SJSA1 (cell line): ENCODE measurements at places on chromosomes 16 and 17.

DNA sequence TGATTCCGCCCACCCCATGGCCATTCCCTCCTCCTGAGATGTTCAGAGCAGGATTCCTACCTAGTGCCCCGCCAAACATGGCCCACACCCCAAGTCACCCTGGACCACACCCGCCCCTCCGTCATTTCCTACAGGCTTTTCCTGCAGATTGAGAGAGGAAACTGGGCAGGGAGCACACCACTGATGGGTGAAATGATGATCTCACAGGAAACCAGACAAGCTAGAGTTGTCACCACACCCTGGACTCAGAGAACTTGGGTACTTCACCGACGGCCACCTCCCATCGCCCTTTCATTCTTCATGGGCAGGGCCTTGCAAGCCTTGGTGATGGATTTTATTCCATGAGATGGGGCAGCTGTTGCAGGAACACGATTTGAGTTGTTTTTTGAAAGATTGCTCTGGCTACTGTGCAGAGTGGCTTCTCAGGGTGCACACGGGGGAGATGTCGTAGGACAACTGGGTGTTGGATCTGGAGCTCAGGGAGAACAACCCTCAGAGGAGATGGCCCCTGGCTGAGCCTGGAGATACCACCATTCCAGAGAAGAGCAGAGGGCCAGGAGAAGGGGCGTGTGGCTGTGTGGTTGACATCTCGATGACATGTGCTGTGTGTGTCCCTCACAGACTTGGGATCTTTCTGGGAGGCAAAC, 7.4 kb upstream of the B9D1 start:
- no peak for DNase-seq

DNA sequence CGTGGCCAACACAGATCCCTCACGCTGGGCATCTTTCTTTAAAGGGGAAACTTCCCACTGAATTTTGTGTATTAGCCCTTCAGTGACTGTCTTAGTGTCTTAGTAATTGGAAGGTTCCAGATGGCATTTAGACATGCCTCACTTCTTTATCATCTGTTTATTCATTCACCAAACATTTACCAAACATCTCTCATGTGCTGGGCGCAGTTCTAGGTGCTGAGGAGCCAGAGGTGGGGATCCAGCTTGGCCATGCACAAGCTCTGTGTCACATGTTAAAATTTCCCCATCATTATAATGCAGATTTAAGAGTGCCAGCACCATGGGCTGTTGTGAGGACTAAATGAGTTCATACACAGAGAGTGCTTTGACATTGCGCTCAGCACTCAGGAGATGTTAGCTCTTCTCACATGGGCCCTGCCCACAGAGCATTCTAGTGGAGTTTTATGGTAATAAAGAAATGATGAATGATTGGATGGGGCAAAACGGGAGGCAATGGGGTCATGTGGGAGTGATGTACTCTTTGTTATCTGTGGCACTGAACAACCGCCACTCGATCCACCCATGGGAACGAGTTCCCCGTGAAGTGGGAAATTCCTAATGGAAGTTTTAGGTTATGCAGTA, 119.7 kb downstream of the SNX29 start:
- DNase-seq: no peak

DNA sequence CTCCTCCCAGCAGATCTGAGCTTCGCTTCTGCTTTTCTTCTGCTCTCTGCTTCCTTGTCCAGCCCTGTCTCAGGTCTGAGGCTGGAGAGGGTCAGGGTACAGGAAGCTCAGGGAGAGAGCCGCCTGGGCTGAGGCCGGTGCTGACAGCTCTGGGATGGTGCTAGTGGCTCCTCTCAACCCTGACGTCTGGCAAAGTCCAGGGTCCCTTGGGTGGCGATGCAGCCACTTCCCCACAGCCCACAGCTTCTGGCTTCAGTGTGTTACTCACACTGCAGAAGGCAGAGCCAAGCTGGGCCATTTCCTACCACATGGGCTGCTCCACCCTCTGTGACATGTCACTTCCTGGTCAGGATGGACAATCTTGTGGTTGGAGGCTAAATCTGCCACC, at the start of gene CD300C:
Gene CD300C, minus strand, starts transcription at position 273 of the 388 bp plus-strand sequence. CDS start 333 bp downstream, outside the sequence.
- no peak for DNase-seq

GRCh38 chr17:40493697-40494096, 7.7 kb downstream of the TNS4 start:
- DNase-seq: no peak

DNA sequence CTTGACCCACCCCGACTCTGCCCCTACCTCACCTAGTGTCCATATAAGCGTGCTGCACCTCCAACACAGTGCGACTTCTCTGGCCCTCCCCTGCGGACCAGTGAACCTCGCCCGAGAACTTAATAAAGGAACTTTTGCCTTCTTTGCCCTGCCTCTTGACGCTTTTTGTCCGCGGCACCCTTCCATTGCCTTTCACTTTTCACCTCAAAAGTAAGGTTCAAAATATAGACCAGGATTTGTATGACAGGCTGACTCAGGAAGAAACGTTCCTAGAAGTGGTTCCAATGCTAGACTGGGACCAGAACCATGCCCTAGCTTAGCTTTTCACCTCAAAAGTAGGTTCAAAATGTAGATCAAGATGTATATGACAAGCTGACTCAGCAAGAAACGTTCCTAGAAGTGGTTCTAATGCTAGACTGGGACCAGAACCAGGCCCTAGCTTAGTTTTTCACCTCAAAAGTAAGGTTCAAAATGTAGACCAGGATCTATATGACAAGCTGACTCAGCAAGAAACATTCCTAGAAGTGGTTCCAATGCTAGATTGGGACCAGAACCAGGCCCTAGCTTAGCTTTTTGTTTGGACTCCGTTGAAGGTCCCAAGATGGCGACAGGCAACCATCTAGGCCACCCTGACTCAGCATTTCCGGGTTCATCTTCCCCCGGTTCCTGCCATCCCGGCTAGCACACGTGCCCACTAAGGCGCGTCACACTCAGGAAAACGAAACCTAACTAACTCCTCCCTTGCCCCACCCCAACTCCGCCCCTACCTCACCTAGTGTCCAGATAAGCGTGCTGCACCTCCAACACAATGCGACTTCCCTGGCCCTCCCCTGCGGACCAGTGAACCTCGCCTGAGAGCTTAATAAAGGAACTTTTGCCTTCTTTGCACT, 51.0 kb upstream of the TMEM97 start:
- DNase-seq: no peak

DNA sequence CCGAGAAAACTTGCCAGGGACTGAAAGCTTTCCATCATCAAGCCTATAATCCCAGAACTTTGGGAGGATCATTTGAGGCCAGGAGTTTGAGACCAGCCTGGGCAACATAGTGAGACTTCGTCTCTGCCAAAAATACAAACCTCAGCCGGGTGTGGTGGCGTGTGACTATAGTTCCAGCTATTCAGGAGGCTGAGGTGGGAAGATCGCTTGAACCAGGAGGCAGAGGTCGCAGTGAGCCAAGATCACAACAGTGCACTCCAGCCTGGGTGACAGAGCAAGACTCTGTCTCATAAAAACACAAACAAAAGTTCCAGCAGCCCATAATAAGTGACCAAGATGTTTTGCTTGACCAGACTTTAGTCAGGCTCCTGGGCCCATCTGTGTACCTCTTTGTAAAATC, 1.9 kb downstream of the MEAK7 start:
- peak; percentile 45 for DNase-seq

- DNase-seq: no peak
These were observed 37.5 kb upstream of the RBFOX3 start for GRCh38 chr17:79648181-79648831.

DNA sequence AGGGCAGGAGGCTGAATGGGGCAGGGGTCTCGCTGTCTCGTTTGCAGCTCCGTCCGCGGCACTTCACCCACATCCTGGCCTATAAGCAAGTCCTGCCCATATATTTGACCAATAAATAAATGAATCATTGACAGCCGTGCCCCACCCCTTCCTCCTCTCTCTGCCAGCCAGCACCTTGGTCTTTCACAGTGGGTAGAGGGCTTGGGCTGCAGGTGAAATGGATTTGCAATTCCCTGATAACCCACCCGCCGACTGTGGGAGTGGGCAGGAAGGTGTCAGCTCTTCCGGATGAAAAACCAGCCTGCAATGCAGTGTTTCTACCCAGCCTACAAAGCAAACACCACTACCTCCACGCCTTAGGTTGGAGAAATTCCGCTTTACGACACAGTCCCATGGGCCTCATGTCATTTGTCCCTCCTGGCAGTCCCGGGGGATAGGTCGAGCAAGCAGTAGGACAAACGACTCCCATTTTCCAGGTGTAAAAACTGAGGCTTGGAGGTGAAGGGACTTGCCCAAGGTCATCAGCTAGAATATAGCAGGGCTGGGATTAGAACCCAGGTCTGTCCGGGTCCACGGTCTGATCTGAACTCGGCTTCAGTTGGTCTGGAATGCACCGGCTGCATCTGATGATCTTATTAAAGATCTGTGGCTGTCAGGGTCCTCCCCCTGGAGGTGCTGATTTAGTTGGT, 79.0 kb downstream of the ABCC1 start:
- no peak for DNase-seq

GRCh38 chr17:74150428-74151025, 53.0 kb upstream of the RPL38 start:
- DNase-seq: peak; percentile 35

DNA sequence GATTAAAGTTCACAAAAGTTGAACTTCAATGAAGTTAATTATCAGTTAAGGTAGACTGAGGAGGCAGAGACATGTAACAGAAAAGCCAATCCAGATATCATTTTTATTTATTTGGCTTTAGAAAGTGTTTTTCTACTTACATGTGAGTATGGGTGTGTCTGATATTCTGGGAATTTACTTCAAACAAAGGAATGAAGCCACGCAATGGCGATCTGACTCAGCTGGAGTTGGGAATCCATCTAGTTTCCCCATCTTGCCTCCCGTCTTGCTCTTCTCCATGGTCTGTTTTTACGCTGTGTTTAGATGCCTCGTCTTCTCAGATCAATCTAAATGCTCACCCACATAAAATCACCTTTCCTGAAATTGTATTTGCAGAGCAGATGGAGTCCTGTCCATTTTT, 1.7 kb upstream of the KCNJ16 start:
- DNase-seq: no peak

GRCh38 chr17:50687200-50688066, 20.3 kb downstream of the ANKRD40 start:
- no peak for DNase-seq

GRCh38 chr17:28097901-28098300, 55.4 kb downstream of the NLK start:
- DNase-seq: no peak

- DNase-seq: no peak
These were observed 312.8 kb downstream of the FOXL1 start for GRCh38 chr16:86891121-86891520.
